ENCODE measurements at places on chromosomes 13 and 19.

DNA sequence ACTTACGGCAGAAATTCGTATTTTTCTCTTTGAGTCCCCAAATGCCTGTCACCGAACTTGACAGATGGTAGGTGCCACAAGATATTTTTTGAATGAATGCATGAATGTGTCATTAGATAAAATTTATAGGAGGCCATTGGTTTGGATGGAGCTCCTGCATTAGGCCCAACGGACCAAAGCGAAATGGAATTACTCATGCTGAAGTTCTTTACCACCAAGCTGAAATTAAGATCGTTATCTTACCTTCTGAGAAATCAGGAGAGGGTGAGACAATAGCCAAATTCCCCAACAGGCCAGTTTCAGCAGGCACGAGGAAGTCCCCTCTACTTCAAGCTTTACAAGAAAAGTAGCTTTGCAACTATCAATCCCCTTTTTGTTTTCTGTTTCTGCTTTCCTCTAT lies 452.5 kb upstream of the ARGLU1 start:
- DNase-seq: no peak

GRCh38 chr13:37539170-37539569 lies 59.4 kb downstream of the POSTN start:
- DNase-seq: peak; percentile 33

GRCh38 chr19:33797802-33798671 lies 1.4 kb downstream of the KCTD15 start:
- peak; percentile 76 for DNase-seq

- DNase-seq: no peak
Measured at GRCh38 chr13:111459803-111460547, 139.5 kb downstream of the TEX29 start.

GRCh38 chr19:53849237-53849676 lies 18.4 kb upstream of the MYADM start:
- DNase-seq: peak; percentile 66

DNA sequence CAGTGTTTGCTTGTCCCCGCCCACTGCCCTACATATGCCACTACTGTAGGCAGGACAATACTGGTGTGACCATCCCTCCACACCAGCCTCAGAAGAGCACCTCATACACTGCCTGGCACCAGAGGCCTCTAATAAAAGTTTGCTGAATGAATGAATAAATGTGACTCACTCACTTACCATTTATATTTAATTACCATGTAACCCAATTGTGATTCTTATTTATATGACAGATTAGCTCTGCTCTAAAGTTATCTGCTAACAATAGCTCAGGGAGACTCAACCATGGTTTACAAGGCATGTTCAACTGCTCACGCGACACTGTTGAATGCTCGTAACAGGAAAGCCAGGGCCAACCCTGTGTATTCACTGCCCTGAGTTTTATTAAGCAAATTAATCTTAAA lies 66.0 kb upstream of the DOCK9 start:
- no peak for DNase-seq

GRCh38 chr19:42473686-42474085 lies 30.9 kb upstream of the CXCL17 start:
- DNase-seq: no peak

DNA sequence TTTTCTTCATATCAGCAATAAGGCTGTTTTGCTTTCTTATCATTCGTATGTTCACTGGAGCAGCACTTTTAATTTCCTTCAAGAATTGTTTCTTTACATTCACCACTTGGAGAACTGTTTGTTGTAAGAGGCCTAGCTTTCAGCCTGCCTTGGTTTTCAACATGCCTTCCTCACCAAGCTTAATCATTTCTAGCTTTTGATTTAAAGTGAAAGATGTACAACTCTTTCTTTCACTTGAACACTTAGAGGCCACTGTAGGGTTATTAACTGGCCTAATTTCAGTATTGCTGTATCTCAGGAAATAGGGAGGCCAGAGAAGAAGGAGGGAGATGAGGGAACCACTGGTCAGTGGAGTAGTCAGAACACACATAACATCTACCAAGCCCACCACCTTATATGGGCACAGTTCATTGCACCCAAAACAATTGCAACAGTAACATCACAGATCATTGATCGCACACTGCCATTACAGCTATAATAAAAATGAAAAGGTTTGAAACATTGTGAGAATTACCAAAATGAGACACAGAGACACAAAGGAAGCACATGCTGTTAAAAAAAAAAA lies 181.4 kb upstream of the TUBA3C start:
- no peak for DNase-seq

DNA sequence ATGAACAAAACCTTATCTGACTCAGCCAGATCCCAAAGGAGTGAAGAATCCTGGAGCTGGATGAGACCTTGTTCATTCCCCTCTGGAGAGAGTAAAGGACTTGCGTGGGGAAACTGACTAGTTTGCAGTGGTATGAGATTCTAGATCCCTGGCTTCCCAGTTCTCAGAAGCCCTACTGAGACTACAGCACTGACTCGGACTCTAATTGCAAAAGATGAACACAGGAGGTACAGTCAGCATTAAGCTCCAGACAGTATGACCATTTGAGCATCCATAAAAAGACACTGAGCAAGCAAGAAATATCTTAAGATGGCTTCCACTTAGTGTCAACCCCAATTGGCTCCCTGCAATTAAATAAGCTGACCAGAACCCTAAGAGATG lies 6.8 kb downstream of the ZC3H4 start:
- DNase-seq: peak; percentile 77

- no peak for DNase-seq
Measured at GRCh38 chr13:25910991-25911419, 140.8 kb downstream of the SHISA2 start.

DNA sequence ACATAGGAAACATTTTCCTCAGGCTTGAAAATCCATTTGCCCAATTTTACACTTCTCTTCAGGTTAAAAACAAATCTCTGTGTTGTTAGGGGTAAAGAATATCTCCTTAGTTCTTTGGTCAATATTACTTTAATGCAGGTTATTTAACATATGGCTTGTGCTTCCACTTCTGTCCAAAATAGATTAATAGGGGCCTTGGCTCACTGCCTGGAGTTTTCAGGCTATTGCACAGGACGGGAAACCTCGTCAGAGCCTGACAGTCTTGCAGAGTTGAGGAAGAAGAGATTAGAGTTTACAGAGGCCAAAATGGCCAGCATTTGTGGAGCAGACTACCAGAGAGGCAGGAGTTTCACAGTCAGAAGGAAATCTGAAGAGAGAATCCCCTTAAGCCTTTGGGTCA lies 863.9 kb upstream of the GPC6 start:
- DNase-seq: no peak

GRCh38 chr19:32040236-32040635 lies 305.2 kb upstream of the ZNF507 start:
- no peak for DNase-seq

GRCh38 chr13:83943530-83944279 lies 61.4 kb upstream of the SLITRK1 start:
- DNase-seq: no peak

DNA sequence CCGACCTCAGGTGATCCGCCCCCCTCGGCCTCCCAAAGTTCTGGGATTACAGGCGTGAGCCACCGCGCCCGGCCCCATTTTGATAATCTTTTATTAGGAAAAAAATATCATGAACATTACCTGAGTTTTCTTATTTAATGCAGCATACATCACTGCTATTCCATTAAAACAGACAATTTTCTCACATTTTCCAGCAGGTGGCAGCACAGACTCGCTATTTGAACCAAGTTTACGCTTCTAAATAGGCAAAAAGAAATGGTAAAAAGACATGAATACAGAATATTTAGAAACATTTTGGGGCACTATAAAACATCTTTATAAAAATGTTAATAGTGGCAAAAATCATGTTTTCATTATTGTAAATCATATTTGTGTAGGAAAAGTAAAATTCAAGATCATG lies 903.1 kb downstream of the SLITRK6 start:
- DNase-seq: peak; percentile 63

DNA sequence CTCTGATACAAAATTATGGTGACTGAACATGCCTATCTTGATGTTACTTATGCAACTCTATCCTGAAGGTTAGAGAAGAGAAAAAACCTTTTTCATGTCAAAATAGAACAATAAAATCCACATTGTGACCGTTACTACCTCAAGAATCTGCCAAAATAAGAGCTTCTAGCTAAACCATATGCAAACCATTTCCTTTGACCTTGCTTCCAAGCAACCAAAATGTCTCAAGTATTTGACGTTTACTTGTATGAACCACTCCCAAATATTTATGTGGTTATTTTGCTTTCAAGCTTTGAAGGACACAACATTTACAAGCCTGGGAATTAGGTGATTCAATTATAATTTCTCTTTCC lies 13.9 kb downstream of the FOXO1 start:
- no peak for DNase-seq

DNA sequence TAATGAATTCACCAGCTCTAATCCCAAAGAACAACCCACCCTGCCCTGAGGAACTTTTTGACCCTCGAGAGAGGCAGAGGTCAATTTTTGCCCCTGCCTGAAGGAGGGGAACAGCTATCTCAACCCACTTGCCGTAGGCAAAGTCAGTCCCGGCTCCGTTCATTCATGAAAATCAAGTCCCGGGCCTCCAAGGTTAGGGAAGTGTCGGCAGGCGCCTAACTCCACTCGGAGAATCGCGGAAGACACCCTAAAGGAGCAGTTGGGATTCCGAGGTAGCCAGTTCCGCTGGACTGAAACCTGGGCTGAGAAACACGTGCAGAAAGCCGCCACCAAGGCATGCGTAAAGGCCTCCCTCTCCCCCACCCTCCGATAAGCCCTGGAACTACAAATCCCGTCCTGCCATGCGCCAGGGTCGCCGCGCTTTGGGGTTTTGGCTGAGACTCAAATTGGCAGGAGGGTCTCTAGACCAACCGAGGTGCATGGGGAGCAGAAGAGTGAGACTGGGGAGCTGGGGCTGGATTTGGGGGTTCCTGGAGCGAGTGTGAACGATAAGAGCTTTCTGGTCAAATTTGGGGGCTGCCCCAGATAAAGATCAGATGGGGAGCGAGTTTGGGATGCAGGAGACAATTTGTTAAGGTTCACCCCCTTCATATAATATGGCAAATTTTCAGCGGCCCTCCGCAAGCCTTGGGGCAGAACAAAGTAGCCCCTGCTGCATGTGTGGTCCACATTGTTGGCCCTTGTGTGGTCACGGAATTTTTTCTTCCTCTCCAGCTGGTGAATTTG lies at the start of gene TNPO2:
TNPO2 (minus strand) TSS at position 292 of the 786 bp plus-strand sequence. CDS start 2,955 bp downstream, outside the sequence.
- peak; percentile 64 for DNase-seq

DNA sequence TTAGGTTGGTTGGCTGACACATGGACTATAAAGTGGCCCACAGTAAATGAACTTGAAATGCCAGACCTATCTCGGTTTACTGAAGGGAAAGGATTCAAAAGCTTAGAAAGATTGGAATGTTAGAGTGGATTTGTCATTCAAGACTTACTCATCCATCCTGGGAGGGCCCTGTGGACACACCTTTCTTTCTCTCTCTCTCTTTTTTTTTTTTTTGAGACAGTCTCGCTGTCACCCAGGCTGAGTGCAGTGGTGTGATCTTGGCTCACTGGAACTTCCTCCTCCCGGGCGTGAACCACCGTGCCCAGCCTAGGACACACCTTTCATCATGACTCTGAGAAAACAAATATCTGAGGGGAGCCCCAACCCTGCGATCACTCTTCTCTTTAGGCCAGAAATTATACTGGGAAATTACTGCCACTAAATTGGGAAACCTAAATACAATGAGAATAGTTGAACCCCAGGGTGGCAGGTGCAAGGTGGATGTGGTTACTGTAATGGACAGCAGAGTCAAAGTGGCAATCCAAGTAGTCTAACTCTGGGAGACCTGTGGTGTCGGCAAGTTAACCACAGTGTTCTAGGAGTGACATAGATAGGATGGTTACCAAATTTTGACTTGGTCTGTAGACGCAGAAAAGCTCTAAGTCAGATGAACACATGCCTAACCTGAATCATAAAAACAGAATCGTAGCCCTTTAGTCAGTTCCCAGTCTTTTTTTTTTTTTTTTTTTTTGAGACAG lies 47.1 kb upstream of the ZMYM5 start:
- DNase-seq: peak; percentile 2

DNA sequence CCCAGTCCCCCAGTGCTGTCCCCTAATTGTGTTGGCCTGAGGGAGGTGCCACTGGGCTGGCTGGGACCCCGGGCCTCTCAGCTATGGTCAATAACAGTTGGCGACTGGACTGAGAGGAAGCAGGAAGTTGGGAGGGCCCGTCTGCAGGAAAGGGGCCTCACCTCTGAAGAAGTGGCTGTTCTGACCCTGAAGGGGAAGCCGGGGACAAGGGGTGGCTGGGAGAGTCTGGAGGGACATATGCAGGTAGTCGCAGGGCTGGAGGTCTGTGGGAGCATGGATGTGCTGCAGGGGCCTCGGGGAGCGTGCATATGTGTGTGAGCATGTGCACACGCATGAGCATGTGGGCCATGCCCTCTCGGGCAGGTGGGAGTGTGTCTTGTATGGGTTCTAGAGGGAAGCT lies 5.9 kb downstream of the PKN1 start:
- DNase-seq: no peak

DNA sequence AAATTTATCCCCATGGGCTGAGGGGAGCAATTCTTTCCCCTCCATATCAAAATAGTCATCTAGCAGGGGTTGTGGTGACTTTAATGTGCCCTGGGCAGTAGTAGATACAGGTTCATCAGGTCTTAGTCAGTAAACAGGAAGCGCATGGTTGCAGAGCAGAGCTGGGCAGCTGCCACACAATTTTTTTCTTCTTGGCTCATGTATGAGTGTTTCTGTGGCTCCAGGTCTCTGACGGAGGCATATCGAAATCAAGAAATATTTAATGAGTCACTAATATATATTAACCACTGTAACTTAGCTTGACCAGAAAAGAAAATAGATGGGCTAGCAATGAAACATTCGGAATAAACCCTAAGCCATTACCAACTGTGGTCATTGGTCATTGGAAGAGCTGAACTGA lies 68.4 kb upstream of the UBL3 start:
- peak; percentile 87 for DNase-seq

- no peak for DNase-seq
Measured at GRCh38 chr19:36169084-36169760, 17.0 kb upstream of the COX7A1 start.

DNA sequence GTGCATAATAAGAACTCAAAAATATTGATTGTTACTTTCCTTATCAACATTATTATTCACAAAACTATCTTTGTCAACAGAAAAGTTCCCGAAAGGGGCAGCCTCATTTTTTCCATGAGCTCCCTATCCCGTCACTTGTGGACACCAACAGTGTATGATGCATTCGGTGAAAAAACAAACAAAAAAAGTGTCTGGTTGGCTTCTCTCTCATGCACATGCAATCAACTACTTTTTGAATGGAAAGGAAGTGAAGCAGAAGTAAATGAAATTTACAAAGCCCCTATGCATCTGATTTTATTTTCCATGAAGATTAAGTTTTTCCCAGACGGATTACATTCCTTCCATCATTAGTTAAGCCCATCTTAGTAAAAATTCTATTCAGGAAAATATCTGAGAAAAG lies 526.9 kb downstream of the RFC3 start:
- no peak for DNase-seq

DNA sequence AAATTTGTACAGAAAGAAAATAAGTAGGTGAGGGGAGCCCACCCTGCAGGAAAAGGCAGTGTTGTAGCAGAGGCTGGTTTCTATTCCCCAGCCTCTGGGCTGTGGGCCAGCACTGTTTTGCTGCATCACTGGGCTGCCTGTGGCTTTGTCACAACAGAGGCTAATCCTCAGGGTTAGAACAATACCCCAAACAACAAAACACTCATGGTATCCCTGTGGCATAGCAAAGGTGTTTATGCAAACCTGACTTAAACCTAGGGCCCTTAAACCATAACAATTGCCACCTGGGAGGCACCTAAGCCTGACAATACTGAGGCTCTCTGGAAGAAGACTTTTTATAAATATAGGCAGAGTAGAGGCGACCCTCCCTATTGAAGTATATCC lies 314.7 kb downstream of the OLFM4 start:
- no peak for DNase-seq

GRCh38 chr13:40388617-40389016 lies 277.8 kb downstream of the FOXO1 start:
- DNase-seq: peak; percentile 28

GRCh38 chr13:52743988-52744387 lies 4.4 kb upstream of the CNMD start:
- no peak for DNase-seq

All from fibroblast of skin of scalp (primary cell).